ENCODE measurements at places on chromosomes 11 and 22. TPM values are rescaled to one million over a fixed set of nuclear protein-coding genes. Genes with fewer than 3 reads are reported as not detected.
A peak's percentile ranks its signal among the peaks of the same experiment; 100 is the strongest.

DNA sequence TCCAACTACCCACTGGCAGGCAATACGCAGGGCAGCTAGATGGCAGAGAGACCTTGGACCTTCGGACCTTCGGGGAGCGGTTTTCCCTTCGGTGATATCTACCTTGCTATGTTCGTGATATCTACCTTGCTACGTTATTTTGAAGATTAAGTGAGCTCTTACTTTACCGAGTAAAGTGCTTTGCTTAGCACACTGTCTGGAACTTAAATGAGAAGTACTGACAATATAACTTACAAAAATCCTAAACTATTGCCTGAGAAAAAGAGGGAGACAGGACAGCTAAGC, 1.0 kb upstream of the PRDM10 start:
- no peak for DNase-seq

DNA sequence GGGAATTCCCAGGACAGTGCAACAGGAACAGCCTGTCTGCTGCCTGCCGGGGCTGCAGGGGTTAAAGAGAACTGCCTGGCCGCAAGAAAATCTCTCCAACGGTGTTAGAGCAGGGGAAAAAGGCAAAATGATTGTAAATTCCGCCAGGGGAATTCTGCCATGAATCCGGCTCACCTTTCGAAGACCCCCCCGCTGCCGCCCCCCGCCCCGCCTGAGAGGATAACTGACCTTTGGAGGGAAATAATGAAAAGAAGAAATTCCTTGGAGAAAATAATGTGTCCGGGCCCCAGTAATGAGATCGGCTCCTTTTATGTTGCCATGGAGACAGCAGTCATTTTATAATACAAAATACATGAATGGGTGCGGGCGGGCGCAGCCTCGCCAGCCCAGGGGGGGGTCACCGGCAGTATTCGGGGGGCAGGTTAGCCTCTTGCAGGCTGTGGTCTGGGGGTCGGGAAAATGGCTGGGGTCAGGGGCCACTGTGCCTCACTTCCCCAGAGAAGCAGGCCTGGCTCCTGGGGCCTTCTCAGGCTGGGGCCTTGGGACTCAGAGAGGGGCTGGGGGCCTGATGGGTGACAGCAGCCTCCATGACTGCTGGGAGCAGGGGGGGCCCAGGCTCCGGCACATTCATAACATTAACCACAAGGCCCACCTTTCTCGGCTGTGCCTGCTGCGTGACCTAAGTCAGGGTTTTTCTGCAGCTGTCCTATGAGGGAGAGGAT, 228.1 kb downstream of the MN1 start:
- DNase-seq: no peak

- DNase-seq: peak; percentile 88
Observed at GRCh38 chr11:119369132-119369925, 12.2 kb downstream of the USP2 start.

Gene H19
- total RNA-seq: 1,560 TPM

GRCh38 chr11:127042445-127042844, 41.9 kb upstream of the KIRREL3 start:
- DNase-seq: no peak

Gene OR5B21
- not detected for total RNA-seq

Gene PRR33
- total RNA-seq: 0.36 TPM

DNA sequence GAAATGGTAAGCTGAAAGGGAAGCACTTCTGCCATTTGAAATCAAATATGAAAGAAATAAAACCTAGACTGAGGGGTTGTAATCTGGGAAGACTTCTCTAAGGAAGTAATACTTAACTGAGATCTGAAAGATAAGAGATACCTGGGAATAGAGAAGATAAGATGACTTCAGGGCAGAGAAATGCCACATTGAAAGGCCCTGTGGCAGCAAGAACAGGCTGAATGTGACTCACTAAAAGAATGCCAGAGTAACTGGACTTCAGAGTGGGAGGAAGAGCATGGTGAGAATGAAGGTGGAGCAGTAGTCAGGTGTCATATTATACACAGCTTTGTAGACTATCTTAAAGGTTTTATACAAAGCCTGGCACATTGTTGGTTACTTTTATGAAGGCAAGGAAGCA, 17.6 kb downstream of the CALCA start:
- DNase-seq: no peak

GRCh38 chr11:33434294-33434693, 177.1 kb downstream of the HIPK3 start:
- DNase-seq: no peak

Gene TSGA10IP
- total RNA-seq: not detected

- DNase-seq: no peak
Observed at GRCh38 chr11:134449713-134450112, 37.7 kb upstream of the B3GAT1 start.

DNA sequence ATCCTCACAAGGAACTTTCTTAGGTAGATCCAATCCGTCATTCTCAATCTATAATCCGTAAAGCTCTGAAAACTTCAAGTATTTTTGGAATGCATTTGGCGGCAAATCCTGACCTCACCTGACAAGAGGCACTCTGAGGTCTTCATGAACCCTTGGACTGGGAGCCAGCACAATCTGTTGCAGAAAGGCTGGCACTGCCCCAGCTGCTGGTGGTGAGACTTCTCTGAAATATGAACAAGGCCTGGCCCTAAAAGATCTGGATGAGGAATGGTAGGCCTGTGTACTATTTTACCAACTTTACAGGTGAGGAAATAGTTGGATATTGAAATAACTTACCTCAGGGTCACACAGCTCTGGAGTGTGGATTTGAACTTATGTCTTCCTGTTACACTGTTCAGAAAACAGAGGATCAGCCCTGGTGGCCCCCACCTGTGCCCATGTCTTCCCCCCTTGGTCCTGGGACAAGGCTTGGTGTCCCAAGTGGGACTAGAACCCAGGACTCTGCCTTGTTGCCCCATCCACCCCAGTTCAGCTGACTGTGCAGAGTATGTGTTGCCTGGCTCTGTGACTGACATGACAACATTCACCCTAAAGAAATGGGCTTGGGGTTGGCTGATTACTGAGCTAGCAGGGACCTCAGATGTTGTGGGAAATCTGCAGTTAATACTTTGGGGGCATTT, 471.4 kb downstream of the MN1 start:
- no peak for DNase-seq

Gene SEZ6L
- total RNA-seq: 0.10 TPM

Gene ATG16L2
- 8.1 TPM for total RNA-seq

Gene OR8D4
- not detected for total RNA-seq

DNA sequence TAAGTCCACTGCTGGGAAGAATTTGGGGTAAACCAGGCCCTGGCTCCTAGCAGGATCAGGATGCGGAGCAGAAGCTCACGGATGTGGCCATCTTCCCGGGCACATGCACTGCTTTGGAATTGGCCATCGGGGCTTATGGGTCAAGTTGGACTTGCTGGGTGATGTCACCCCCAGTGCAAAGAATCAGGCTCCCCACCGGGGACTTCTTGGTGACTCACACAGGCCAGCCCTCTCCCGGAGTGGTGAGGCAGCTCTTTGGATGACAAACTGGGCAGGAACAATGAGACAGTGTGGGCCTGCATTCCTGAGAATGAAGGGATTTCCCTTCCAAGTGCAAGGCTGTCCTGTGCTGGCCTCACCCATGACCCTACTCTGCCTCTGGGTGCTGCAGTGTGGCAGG, 128.8 kb upstream of the ANO1 start:
- DNase-seq: no peak

GRCh38 chr22:43515902-43516301, 104.1 kb downstream of the MPPED1 start:
- no peak for DNase-seq

DNA sequence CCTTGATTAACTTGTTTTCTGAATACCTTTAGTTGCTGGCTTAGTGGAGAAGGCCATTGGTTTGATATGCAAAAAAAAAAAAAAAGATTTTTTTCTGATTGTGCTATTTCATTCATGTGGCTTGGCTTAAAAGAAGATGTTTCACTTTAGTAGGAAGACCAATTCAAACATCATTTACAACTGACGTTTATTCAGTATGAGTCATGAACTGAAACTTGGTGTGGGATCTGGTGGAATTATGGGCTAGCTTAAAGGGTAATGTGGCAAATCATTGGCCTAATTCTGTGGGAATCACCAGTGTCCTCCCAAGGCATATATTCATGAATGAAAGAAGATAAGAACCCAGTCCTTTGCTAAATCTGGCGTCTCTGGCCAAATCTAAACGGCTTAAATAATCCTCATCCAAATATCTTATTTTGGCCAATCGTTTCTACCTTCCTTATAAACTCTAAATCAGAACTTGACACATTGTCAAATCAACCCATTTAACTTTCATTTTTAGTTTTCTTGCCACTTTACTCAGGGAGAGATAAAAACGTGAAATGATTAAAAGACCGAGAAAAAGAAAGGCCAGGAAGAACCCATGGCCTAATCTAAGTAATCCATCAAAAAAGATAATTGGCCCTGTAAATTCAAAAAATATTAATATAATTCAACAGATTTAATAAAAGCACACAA, 77.0 kb downstream of the DDIAS start:
- no peak for DNase-seq

Gene SPDYC
- total RNA-seq: not detected

DNA sequence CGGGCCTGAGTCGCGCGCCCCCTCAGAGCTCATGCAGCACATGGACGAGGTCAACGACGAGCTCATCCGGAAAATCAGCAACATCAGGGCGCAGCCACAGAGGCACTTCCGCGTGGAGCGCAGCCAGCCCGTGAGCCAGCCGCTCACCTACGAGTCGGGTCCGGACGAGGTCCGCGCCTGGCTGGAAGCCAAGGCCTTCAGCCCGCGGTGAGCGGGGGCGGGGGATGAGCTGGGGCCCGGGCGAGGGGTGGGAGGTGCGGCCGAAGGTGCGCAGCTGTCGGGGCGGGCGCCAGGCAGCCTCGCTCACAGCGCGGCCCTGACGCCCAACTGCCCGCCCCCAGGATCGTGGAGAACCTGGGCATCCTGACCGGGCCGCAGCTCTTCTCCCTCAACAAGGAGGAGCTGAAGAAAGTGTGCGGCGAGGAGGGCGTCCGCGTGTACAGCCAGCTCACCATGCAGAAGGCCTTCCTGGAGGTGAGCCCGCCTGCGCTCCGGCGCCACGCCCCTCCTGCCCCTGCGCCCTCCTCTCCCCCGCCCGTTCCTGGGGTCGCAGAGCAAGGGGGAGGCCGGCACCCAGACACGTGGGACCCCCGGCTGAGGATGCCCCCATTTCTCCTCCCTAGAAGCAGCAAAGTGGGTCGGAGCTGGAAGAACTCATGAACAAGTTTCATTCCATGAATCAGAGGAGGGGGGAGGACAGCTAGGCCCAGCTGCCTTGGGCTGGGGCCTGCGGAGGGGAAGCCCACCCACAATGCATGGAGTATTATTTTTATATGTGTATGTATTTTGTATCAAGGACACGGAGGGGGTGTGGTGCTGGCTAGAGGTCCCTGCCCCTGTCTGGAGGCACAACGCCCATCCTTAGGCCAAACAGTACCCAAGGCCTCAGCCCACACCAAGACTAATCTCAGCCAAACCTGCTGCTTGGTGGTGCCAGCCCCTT, 20.5 kb downstream of the EPS8L2 start:
- DNase-seq: no peak

Gene OR51B2
- not detected for total RNA-seq

- DNase-seq: peak; percentile 75
Observed at GRCh38 chr11:57541169-57541568, 3.8 kb downstream of the SMTNL1 start.

DNA sequence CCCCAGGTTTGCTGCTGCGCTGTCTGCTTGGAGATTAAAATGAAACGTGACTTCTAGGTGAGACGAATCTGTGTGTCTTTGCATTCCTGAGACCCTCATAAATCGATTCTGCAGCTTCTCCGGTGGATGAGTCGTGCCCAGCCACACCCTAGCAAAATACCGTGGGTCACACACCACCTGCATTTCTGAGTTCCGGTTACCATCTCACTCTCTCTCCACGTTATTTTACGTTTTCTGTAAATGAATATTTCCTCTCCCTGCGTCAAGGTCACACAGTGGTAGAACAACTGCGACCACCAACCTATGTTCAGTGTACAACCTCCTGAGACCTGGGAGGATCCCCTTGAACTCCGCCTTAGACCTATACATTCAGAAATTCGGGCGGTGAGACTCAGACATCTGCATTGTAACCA, 1.1 kb downstream of the YWHAH start:
- DNase-seq: no peak

Gene CACNA1I
- total RNA-seq: not detected
